ENCODE measurements at places on chromosomes 13 and 19.

DNA sequence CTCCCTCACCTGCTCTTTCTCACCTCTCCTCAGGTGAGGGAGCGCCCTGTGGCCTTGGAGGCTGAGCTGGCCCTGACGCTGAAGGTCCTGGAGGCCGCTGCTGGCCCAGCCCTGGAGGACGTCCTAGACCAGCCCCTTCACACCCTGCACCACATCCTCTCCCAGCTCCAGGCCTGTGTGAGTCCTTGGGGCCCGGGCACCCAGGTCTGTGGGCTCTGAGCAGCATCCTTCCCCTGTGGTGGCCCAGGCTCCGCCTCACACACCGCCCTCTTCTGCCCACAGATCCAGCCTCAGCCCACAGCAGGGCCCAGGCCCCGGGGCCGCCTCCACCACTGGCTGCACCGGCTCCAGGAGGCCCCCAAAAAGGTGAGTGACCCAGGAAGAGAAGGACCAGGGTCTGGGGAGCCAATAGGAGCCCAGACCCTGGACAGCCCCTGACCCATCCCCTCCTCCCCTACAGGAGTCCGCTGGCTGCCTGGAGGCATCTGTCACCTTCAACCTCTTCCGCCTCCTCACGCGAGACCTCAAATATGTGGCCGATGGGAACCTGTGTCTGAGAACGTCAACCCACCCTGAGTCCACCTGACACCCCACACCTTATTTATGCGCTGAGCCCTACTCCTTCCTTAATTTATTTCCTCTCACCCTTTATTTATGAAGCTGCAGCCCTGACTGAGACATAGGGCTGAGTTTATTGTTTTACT is 1.9 kb downstream of the IFNL1 start:
- DNase-seq: no peak

DNA sequence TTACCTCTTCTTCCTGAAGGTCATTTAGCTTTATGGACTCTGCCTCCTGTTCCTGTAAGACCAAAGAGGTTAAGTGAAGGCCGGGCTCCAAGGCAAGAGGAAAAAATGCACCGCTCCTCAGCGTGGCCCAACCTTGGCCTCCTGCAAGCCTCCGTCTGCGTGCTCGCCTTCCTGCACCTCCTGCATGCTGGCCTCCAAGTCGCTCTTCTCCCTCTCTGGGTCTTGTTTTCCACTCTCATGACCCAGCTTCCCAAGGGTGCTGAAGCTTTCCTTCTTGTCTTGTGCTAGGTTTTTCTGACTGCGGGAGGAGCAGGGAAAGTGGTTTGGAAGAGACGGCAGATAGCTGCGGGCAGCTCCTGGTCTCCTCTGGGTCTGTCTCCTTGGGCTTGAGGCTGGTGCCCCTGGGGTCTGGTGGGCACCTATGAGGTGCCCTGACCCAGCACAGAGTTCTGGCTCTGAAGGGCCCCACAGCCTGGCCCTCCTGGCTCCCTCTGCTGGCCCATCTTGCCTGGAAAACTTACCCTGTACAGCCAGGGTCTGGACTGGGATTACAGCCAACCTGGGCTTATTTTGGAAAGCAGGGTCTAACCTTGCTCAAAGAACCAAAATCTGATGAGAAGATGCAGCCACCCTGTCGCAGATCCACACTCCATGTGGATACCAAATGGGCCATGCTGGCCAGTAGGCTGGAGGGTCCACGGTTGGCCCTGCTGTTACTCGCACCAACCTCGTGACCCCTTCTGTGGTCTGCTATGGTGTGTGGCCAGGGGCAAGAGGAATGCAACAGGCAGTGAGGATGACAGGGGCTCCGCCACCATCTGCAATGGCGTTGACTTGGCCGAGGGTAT is 5.2 kb downstream of the C13orf46 start:
- DNase-seq: no peak

- peak; percentile 36 for DNase-seq
Measured at GRCh38 chr19:10238172-10238783, 7.1 kb upstream of the S1PR2 start.

DNA sequence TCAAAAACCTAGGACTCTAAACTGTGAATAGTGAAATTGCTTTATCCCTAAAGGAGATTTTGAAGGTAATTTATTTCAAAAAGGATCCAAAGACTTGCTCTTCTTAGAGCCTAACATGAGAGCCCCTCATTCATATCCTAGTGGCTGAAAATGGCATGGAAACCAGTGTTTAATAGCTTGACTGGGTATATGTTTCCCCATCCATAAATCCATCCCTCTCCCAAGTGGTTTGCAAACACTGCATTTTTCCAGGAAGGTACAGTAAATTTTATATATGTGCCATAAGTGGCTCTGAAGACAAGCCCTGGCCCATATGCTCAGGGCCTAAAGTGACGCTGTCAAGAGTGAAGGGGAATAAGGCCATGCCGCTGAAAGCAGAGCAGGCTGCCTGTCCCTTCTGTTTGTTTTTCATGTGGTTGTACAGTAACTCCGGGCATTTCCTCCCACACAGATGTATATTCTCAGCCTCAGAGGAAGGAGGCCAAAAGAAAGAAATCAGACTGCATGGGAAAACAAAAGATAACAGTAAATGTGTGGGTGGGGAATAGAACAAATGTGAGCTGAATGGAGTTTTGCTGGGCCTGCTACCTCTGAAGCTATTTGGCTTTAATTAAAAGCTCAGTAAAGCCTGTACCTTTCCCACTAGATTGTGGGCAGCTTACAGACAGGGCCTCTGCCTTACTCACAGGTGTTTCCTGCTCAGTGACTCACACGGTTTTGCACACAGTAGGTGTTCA is 181.9 kb downstream of the PCDH9 start:
- peak; percentile 80 for DNase-seq

DNA sequence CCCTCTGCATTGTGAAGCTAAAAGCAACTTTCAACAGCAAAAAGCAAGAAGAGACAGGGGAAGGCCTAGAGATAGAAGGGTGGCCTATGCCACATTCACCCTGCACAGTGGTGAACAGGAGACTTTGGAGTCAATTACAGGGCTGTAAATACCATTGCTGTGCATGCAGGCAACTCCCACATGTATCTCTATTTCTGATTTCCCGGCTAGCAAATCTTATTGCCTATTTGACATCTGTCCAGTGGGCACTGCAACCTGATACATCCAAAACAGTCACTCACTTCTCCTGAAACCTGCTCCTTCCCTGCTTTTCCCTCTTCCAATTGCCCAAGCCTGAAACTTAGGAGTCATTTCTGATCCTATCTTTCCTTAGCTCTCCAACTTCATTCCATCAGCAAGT is 13.4 kb downstream of the RUBCNL start:
- no peak for DNase-seq

DNA sequence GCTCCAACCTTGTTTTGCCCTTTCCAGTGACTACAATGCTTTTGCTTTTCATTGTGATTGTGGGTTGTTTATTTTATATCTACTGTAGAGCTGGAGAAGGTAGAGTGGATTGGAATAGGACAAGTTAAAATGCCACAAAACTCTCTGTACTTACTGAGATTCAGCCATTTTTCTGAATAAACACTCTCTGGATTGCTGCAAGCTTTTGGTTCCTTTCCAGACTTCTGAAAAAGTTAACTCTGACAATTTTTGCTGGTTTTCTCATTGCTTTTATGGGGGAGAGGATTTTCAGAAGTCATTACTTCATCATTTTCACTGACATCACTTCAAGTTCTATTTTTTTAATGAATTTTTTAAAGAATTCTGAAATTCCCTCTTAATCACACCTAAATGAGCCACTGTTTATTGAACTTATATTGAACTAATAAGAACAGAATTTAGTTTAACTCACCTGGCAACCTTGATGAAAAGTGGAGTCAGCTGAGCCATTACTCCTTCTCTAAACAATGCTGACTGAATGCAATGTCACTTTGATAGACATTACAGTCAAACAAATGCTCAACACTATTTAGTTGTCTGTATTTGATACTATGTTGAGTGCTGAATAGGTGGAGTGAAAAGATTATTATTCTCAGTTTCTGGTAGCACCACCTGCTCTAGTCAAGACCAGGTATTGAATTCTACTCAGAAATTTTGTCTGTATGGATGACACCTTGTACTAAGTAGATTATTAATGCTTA is 303.5 kb downstream of the DLEU7 start:
- no peak for DNase-seq

DNA sequence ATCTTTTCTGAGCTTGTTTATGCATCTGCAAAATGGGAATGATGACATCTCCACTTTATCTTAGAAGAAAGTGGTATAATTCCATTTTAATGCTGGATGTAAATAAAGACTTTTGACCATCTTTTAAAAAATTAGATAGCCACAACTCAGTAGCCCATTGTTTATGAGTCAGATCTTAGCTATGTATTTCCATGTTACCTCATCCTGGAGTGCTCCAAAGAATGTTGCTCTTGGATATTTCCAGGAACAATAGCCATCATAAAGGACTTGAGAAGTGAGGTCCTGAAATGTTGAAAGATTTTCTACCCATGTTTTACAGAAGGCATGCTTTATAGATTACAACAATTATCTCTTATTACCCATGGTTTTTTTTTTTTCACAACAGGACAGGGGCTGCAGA is 229.3 kb upstream of the EDNRB start:
- DNase-seq: peak; percentile 25

- DNase-seq: no peak
Measured at GRCh38 chr13:90826688-90827087, 520.8 kb upstream of the MIR17HG start.

DNA sequence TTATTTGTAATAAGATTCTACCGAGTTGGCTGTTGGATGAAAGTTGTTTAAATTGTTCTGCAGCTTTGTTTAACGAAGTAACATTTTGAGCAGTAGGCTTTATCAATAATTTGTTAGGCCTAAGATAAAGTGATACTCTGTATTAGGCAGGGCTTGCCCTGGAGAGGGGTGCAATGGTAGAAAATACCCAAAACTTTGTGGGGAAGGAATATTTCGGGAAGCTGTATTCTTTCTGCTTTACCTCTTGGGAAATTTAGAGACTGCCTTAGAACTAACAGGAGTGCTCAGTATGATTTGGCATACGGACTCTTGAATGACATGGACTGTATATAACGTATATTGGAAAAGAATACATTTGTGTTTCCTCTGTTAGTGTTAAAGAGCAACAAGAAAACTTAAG is 2.5 kb downstream of the PDS5B start:
- DNase-seq: no peak

DNA sequence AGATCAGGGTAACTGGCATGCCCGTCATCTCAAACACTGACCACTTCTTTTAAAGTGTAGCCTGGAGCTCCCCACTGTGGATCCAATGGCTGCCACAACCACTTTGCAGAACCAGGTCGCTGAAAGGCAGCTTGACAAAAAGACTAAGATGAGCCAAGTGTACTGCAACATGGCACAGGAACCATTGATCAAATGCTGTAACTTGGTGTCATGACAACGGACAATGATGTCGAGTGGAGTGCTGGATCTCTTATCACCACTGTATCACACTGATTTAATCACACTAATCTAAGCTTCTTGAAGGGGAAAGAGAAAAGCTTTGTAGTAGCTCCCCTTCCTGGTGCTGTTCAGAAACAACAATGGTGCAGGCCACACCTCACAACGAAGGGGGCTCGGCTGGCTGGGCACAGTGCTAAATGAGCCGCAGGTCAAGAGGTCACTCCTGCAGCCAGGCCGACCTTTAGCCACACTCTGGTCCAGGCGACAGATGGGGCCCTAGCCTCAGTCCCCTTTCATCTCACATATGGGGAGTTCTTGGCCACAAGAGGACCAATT is 2.2 kb upstream of the TNFRSF19 start:
- DNase-seq: no peak

DNA sequence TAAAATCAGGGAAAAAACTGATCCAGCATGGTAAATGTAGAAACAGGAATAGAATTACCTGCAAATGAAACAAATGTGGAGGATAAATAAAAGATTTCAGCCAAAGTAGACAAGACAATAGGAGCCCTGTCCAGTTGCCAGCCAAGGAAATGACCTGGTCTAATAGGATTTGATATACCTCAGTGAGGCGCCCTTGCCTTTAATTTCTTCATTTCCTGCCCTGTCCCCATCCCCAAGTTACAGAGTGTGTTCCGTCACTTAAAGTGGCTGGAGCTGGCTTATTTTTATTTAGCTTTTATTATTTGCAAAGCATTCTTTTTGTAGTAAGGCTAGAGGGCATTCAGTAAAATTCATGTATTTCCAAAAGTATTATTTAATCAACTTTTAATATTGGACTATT is 1022.0 kb downstream of the EFNB2 start:
- DNase-seq: no peak

GRCh38 chr13:60329221-60329923 is 67.6 kb upstream of the TDRD3 start:
- DNase-seq: peak; percentile 44

- no peak for DNase-seq
Measured at GRCh38 chr19:9507285-9507684, 8.9 kb upstream of the ZNF560 start.

DNA sequence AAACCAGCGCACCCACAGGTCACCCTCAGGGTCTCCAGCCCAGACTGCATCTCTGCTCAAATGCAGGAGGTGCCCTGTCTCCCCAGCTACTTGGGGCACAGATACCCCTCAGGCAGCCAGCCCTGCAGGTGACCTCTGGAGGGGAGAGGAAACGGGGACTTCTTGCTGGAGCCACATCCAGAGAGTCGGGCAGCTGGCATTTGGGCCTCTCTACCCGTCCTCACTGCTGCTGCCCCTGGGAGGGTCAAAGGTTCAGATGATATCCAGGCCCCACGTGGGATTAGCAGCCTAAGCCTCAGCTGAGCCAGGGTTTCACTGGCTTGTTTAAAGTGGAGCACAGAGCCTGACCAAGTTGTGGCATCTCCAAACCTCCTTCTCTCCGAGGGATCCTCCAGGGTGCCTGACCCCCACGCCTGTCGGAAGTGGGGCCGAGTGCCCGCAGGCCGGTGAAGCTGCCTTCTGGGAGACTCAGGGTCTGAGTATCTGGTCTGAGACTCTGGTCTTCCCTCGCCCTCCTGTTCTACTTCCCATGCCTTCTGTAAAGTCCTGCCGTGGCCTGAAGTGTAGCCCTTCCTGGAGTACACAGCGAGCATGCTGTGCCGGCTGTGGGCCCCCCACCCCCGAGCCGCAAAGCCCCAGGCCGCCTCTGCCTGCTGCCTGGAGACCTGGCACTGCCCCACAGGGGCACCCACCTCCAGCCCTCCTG is 2.1 kb downstream of the RASA3 start:
- DNase-seq: peak; percentile 44

DNA sequence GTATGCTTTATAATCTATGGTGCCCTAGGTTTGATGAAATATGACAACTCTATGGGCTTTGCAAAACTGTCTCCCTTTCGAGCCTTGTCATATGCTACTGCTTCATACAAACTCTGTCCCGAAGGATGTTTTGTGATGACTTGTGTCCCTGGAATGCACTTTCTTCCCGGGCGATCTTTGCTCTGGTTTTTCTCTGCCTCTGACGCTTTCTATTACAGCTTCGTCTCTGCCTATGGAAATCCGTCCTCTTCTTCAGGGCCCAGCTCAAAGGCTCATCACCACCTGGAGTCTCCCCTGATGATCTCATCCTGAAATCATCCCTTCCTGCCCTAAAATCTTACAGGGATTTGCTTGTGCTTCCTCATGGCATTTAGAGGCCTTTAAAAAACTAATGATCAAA is 191.5 kb upstream of the KL start:
- DNase-seq: peak; percentile 95

DNA sequence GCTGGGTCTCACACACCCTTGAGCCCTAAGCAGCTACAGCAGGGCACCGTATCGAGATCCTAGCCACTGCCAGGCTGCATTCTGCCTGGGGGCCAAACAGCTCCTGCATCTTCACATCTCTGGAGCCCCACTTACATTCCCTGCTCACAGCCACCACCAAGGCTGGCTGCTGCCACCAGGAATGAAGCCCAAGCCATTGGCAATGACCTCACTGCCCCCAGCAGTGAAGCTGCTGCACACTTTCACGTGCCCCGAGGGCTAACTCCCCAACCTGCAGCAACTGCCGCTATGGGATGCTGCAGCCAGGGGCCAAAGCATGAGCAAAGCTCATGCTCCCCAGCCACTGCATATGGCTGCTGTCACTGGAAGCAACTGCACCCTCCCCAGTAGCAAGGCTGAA is 42.0 kb downstream of the F2RL3 start:
- no peak for DNase-seq

Data from mesenchymal stem cell (in vitro differentiated cells and primary cell).